ENCODE measurements at places on chromosomes 11 and 22.

DNA sequence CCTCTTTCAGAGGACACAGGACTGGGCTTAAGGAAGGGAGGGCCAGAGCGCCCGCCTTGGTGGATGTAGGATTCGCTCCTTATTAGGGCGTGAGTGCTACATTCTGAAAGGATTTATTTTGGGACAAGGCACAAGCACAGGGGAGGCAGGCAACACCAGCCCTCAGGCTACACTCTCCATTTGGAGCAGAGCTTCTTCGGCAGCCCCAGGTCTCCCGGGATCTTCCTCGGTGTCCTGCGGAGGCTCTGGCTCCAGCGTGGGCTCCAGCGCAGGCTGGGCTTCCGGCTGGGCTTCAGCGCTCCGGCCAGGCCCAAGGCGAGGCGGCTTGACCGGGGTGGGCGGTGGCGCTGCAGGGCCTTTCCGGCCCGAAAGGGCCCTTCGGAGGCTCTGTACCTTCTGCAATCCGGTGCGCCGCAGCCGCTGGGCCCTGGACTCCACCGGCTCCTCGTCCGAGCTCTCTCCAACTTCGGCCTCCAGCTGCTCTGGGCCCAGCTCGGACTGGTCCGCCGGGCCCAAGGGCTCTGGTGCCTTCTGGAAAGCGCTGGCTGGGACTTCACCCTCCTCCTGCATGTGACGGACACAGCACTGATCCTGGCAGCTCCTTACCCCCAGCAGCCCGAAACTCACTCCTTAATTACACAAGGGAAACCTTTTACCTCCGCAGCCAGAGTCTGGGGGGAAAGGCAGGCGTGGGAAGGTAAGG, 1.1 kb downstream of the CAVIN3 start:
- DNase-seq = no peak

GRCh38 chr22:33006220-33006954, 51.8 kb downstream of the SYN3 start:
- DNase-seq = no peak

DNA sequence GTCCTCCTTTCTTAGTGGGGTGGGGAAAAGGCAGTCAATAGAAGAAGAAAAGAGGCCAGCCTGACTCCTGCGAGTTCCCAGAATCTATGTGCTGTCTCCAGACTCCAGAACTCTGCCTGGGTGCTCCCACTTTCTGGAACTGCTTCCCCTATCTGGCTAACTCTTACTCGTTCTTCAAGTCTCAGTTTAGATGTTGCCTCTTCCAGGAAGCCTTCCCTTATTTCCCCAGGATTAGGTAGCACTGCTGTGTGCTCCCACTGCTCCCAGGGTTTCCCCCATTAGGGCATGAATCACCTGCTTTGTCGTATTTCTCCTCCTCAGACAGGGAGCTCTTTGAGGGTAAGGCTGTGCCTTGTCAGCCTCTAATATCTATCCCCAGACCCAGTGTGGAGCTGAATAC, 17.5 kb upstream of the SYT7 start:
- no peak for DNase-seq

DNA sequence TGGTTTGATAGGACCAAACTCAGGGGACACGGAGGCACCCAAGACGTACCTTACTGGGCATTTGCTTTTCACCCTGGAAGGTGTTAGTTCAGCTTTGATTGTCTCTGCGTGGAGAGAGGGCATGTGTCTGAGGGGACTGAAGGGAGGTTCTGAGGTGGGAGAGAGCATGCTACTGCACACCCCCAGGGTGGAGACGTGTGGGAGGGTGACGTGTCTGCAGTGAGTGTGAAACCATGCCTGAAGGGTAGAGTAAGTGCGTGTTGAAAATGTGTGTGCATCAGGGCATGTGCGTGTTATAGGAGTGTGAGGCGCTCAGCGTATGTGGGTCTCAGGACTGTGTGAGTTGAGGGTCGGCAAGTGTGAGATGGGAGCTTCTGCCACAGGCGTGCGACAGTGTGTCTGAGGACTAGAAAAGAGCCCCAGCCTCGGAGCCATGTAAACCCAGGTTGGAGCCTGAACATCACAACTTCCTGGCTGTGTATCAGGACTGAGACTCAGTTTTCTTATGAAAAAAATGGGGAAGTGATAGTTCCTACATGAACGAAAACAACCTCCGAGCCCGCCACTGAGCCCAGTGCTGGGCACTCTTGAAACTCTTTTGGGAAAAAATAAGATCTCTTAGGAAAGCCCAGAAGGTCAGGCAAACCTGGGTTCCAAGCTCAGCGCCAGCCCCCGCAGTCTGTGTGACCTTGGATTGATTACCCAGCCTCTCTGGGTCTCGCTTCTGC, 11.8 kb upstream of the KCNJ11 start:
- DNase-seq = no peak

- DNase-seq = no peak
These were observed 22.3 kb upstream of the HTR3A start for GRCh38 chr11:113952588-113952987.

DNA sequence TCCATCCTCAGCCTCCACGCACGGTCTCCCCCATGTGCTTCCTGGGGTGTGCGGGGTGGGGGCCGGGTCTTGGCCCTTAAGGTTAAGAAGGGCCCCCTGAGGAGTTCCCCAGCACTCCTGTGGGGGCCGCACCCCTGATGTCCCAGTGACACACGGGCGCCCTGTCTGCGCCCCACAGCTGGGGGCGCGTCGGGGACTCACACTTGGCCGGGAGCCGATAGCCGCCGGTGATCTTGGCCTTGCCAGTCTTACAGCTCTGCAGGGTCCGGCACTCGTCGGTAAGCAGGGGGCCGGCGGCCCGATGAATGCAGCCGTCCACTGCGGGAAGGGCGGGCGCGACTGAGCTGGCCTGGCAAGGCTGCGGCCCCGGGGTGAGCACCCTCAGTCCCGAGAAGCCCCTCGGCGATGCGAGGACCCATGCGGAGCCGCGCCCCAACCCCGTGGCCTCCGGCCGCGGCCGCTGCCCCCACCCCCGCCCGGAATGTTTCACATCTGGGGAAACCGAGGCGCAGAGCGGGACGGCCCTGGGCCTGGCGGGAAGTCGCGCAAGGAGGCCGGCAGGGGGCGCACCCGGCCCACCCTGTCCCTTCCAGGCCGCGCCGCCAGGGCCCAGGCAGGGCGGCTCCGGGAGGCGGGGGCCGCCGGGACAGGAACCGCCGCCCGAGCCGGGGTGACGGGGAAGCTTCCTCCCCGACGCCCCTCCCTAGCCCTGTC, 13.9 kb downstream of the OTUB1 start:
- no peak for DNase-seq

DNA sequence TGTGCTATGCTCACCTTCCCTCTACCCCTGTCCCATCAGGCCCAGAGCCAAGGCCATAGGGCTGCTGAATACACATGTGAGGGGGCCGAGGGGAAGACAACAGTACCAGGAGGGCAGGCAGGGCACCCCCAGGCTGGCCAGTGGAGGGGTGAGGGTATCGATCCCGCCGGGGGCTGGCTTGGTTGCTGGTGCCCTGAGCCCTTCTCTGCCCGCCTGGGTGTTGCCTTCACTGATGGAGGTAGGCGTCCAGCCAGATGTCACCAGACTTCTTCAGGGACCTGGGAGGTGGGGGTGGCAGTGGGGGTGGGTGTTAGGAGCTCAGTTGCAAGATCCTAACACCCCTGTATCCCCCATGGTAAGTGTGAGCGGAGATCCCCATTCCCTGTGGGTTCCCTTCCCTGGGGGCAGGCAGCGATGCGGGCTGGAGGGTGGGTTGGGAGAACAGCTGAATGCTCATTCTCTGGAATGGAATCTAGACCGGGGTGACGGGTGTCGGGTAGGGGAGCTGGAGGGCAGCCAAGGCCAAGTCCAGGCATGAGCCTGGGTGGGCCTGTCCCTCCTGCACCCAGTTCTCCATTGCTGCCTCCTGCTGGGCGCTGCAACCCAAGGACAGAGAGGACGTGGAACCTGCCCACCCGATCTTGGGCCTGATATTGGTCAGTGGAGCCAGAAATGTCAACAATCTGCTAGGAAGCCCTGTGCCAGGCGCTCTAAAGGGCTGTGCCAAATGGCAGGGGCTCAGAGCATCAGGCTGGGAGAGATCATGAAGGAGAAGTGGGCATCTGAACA, 17.6 kb downstream of the FADS3 start:
- no peak for DNase-seq

- DNase-seq = no peak
These were observed 8.8 kb downstream of the KIAA1671 start for GRCh38 chr22:24961217-24961844.

DNA sequence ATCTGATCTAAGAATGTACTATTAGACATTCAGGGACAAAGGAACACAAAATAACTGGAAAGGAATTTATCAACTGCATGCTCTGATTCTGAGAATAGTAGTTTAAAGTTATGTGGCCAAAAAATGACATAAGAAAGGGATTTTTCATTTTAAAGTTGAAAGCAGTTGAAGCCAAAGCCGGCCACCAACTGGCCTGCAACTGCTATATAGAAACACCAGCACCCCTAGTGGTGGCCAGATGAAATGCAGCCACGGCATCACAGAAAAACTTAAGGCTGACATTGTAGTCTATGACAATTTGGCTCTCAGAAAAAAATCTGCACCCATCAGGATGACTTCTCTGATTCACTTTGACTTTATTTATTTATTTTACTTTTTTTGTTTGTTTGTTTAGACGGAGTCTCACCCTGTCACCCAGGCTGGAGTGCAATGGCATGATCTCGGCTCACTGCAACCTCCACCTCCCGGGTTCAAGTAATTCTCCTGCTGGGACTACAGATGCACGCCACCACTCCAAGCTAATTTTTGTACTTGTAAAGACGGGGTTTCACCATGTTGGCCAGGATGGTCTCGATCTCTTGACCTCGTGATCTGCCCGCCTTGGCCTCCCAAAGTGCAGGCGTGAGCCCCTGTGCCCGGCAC, 59.2 kb downstream of the SLC35F2 start:
- peak; percentile 68 for DNase-seq

- no peak for DNase-seq
These were observed 2.3 kb upstream of the ADORA2A start for GRCh38 chr22:24424901-24425775.

- DNase-seq = no peak
These were observed 28.2 kb downstream of the HSD17B12 start for GRCh38 chr11:43708776-43709175.

DNA sequence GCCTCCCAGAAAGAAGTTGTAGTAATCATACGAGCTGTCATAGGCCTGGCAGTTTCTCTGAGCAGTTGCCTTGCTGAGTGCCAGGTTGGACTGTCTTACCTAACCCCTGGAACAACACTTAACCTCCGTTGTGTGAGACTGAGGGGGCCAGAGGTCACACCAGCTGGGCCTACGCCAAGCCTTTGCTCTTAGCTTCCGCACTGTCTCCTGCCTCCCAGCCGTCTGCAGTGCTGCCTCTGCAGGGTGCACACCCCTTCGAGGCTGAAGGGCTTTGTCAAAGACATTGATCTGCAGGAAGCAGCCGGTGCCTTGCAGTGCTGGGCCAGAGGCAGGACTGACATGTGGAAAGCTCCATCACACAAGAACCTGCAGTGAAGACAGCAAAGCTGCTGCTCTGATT, 16.7 kb downstream of the TAB1 start:
- DNase-seq = no peak

GRCh38 chr22:20422271-20423007, 15.2 kb downstream of the SCARF2 start:
- DNase-seq = no peak

- DNase-seq = no peak
These were observed 202.7 kb upstream of the MPPED2 start for GRCh38 chr11:30788849-30789248.

- no peak for DNase-seq
These were observed 40.9 kb upstream of the PRR5 start for GRCh38 chr22:44661070-44661469.

- DNase-seq = no peak
These were observed 47.7 kb downstream of the PDE2A start for GRCh38 chr11:72626414-72626936.

DNA sequence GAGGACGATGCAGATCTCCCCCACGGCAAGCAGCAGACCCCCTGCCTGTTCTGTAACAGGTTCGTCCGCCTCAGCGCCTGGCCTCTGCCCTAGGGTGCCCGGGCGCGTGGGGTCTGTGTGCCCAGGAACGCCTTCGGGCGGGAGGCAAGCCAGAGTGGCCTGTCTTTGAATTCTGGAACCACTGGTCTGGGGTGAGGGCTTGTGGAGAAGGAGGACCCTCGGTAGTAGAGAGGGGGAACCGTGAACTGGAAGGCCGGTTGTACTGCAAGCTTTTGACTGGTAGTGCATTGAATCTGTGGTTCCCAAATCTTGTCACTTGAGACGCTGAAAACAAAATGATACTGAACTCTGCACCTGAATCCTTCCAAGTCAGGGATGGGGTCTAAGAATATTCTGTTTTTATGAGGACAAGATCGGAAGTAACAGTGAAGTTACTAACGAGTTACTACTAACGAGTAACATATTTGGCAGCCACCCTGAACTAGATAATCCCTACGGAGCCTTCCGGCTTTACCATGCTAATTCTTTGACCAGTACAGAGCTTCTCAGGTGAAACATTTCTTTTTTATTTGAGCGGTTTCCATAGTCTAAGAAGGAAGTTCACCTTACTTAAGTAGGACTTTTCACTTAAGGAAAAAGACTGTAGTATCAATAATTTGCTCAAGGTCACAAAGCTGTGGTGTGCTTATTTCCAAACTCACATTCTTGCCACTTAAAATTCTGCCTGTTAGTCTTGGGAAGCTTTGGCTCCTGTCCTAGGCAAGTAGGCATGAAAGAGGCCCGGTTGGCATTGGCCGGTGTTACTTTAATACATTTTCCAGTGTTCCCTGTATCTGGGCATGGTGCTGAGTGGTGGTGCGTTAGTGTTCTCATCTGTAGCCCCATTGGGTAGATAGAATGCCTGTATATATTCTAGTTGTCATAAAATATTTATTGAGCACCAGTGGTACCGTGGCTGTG, 860 bp downstream of the PRMT3 start:
- DNase-seq = peak; percentile 12

GRCh38 chr11:119602745-119603373, 126.1 kb downstream of the NECTIN1 start:
- no peak for DNase-seq

All from LoVo (cell line).